T-cell (primary cell): ENCODE measurements at places on chromosomes 6 and 20.

DNA sequence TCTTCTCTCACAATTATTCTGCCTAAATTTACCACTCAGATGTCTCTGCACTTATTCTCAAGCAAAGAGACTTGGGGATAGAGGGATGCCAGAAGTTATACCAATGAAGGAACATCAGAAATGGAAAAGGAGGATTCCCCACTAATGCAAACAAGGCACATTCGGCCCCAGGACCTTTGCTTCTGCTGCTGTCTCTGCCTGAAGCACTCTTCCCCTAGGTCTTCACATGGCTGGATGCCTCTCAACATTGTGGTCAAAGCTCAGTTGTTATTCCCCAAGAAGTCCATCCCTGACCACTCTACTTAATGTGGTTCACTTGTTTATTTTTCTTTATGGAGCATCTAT lies 508.7 kb downstream of the DOK5 start:
- no peak for DNase-seq

DNA sequence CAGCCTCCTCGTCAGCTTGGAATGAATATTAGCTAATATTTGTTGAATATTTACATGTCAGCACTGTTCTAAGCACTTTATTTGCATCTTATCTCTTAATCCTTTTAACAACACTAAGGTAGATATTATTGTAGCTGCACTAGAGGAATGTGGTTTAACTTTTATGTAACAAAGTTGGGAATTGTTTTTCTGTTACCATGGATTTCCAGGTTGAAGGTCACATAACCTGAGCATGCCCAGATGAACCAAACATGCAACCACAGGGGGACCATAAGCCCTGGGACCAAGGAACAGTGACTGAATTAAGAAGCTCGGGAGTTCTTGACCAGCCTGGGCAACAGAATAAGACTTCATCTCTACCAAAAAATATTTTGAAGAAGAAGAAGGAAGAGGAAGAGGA lies 29.1 kb upstream of the YWHAB start:
- DNase-seq, result no peak

GRCh38 chr6:37704066-37704465 lies 6.4 kb upstream of the MDGA1 start:
- DNase-seq, result no peak

GRCh38 chr6:109008054-109008453 lies 86.6 kb downstream of the SESN1 start:
- no peak for DNase-seq

DNA sequence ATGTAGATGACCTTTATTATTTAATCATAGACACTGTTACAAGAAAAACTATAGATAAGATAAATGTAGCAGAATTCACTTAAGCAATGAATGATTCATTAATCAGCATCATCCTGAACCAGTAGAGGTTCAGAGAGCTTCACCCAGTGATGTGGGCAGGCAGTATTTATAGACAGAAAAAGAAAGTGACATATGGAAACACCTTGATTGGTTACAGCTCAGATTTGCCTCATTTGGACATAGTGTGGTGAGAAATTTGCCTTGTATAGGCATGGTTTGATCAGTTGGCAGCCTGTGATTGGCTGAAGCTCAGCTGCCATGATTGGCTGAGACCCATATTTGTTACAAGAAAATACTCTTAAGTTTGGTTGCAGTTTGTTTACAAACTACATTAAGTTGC lies 4.6 kb downstream of the C6orf58 start:
- no peak for DNase-seq

DNA sequence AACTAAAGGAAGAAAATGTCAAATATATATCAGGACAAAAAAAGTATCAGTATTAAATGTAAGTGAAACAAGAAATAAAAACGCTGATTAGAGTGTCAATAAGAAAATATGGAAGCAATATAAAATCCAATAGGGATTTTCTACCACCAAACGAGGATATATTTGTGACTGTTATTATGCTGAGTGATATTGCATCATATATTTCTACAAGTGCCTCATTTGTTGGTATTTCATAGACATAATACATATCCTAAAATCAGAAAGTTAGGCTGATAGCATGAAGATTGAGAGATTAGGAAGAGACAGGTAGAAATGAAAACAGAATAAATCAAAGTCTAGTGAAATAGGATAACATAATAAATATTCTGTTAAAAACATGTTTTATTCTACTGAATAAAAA lies 429.2 kb upstream of the IRAK1BP1 start:
- no peak for DNase-seq

- DNase-seq, result no peak
Measured at GRCh38 chr20:57464642-57465211, 60.2 kb downstream of the CTCFL start.

DNA sequence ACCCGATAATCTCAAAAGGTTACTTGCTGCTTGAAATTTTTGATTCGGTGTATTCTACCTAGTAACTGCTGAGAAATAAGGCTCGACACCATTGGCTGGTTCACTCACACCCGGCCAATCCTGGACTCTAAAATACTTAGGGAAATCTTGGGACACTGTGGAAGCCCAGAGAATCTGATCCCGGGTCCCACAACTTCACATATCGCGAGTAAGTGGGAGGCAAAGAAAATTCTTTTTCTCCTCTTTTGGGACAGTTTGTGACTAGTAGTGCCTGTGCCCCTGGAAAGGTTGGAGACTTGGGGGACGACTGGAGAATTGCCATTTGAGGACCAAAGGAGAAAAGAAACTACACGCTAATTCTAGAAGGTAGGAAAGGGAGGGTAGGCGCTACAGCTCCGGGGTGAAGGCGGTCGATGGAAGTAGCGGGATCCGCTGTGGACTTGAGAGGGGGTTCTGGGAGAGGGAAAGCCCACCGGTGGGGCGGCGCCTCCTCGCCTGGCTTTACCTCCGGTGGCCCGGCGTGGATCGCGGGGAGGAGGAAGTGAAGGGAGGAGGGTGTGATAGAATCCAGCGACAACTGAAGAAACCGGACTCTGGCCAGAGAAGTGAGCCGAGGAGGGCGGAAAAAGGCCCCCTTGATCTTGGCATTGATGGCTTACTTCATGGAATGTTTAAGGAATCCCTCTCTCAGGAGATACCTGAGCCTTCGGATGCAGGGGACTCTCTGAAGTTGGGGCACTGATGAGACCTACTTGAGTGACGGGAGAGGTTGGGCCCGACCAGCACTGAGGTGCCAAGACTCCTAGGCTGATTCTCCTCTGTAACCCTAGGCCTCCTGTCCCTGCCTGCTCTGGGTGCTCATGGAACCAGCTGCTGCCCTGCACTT lies 18.8 kb upstream of the BTN3A3 start:
- DNase-seq, result peak; percentile 49

DNA sequence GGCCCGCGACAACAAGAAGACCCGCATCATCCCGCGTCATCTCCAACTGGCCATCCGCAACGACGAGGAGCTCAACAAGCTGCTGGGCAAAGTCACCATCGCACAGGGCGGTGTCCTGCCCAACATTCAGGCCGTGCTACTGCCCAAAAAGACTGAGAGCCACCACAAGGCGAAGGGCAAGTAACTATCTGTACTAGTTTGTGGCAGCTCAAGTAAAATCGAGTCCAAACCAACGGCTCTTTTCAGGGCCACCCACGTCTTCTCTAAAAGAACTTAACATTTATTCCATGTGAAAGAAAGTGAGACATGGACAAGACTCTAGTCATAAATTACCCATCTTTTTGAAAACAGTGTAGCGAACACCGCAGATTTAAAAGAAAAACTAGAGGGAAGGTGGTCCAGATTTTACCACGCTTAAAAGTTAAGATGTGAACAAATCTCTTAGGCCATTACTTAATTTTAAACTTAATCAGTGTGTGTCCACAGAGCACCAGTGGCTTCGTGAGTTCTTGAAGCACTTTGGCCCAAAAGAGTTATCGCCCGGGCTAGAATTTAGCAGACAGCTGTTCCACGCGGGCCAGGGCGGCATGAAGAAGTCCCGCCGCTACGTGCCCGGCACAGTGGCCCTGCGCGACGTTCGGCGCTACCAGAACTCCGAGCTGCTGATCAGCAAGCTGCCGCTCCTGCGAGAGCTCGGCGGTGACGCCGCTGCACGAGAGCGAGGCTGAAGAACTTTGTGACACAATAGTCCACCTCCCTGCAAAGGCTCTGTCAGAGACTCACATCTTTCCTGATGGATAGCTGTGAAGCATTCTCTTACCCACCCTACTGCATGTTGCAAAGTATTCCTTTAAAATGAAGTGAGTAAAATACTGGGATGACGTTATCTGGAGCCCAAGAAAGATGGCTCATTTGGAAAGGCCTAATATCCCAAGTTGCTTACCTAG lies 113.9 kb upstream of the PRSS16 start:
- DNase-seq, result peak; percentile 60

- DNase-seq, result no peak
Measured at GRCh38 chr6:151269321-151269995, 29.7 kb downstream of the AKAP12 start.

GRCh38 chr6:168514216-168514615 lies 73.2 kb downstream of the SMOC2 start:
- DNase-seq, result no peak

DNA sequence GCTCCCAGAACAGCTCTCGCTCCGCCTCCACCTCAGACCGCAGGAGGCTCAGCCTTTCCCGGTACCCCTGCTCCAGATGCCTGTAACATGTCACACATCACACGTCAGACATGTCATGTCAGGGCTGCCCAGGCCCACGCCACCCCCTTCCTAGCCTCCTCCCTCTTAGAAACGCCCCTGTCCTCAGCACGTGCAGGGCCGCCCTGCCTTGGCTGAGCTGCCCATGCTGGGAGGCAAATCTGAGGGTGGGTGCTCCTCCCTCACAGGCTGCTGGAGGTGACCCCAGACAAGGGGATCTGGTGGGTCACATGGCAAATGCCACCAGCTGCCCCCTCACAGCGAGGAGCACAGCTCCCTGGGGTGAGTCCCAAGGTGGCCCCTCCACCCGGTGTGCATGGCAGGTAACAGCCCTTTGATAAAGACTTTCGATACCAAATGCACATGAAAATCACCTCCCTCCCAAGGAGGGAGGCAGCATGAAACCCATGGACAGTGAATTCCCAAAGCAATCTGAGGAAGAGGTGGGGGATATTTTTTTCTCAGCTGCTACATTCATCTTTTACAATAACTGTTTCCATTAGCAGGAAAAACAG lies 84.1 kb downstream of the GINS1 start:
- DNase-seq, result no peak

DNA sequence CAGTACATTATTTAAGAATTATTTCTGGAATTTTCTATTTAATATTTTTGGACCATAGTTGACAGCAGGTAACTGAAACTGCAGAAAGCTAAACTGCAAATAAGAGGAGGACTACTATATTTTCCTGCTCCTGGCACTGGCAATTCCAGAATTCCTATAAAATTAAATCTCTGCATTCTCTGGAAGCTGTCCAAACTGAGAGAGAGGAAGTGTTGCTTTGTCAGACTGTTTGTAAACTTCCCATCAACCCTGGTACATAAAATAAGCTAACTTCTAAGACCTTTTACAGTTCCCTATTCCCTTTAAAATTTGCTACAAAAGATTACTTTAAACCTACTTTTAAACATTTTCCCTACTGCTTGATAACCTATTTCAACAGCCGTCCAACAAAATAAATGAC lies 196.1 kb upstream of the RUNX2 start:
- DNase-seq, result no peak

DNA sequence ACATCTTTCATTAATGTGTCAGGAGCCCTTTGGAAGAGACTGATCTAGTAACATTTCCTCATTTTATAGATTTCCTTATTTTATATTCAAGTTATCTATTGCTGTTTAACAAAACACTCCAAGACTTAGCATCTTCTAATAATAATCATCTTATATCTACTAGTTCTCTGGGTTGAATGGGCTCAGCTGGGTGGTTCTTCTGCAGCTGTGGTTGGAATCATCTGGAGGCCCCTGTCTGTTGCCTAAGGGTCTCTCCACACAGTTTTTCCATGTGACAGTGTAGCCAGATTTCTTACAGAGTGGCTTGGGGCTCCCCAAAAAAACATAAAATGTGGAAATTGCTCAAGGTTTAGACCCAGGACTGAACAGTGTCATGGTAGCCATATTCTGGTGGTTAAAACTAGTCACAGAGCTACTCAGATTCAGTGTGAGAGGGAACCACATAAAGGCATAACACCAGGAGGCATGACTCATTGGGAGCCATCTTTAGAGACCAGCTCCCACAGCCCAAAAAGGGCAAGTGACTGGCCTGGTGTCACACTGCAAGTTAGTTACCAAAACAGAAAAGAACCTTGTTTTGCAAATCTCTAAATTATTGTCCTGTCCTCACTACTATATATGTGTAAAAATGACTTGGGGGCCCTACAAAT lies 11.5 kb downstream of the SLC2A10 start:
- no peak for DNase-seq

GRCh38 chr6:131367206-131367873 lies 205.7 kb upstream of the ARG1 start:
- no peak for DNase-seq
